ENCODE measurements at places on chromosomes 4 and X.
A peak's percentile ranks its signal among the peaks of the same experiment; 100 is the strongest.

DNA sequence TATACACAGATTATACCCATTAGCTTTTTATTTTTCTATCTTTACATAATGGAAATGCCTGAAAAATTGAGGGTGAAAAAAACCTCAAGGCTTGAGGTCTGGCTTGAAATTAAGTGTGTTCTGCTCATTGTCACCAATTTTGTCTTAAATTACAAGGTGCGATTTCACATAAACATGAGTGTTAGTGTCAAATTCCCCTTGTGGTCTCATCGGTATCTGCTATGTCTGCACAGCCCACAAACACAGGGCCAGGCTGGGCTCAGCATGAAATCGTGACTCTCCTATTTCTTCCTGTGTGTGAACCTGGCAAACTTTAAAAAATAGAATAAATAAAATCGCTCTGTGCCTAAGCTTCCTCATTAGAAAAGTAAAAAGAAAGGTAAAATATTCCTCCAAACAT is 109.1 kb downstream of the CRLF2 start:
- DNase-seq = no peak

DNA sequence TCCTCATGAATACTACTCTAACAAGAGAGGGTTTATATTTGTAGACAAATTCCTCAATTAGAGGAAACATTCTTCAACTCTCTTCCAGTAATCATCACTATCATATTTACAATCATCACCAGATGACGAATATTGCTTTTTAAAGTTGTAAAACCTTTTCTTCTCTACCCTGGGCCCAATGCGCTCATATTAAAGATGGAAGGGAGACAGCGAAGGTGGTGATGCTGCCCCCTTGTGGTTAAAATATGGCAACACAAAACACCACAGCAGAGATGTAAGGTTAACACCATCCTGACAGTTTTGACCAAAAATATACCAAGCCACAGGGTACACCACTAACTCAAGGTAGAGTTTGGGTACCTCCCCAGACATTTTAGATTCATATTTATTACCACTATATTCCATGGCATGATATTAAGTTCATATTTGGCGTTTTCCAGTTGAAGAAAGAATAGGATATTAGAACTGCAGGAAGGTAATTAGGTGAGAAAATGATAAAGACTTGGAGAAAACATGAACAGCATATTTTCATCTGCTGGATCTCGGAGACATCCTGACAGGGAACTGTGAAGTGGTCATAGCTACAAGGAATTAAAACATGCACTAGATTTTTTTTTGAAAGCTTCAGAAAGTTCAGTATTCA is 72.8 kb downstream of the SLC9A7 start:
- peak; percentile 0 for DNase-seq

- DNase-seq = no peak
Measured at GRCh38 chr4:8063974-8064563, 94.5 kb downstream of the ABLIM2 start.

DNA sequence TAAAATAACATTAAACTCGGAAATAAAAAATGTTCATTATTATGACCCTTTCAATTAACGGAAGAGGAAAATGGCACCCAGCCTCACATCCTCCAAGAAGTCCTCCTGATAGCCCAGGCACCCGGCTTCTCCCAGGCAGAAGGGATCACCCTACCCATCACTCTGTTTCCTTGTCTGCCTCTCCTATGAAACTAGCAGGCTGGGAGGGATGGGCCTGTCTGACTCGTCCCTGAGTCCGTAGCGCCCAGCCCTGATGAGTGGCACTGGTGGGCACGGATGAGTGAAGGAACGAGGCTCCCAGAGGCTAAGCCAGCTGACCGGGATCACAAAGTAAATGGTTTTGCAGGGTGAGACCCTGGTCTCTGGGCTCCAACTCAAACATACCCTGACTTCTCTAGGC is 28.6 kb upstream of the KIAA0232 start:
- no peak for DNase-seq

DNA sequence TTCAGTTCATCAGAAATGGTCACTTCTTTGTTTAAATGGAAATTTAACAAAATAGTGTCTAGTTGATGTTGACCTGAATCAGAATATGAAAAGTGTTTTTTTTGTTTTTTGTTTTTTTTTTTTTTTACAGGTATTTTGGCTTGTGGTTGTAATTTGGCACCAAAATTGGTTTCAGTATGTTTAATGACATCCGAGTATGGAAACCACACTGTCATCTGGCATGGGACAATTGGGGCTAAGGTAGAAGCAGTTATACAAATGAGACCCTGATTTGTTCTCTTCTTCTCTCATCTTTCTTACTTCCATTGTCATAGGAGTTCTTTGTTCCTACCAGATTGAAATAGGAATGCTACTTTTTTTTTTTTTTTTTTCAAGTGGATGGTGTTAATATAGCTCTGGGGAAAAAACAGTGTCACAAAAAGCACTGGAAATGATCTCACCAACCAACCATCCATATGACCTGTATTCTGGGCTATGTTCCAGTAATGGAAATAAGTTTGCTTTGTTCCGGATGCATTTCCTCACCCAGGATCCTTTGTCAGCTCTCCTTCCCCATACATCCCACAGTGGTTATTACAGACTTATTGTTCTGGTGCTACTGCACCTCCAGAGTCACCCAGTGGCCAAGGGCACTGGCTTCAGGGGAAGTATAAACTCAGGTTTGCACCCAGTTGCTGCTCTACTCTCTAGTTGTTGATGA is 95.8 kb downstream of the ATXN3L start:
- DNase-seq = no peak

DNA sequence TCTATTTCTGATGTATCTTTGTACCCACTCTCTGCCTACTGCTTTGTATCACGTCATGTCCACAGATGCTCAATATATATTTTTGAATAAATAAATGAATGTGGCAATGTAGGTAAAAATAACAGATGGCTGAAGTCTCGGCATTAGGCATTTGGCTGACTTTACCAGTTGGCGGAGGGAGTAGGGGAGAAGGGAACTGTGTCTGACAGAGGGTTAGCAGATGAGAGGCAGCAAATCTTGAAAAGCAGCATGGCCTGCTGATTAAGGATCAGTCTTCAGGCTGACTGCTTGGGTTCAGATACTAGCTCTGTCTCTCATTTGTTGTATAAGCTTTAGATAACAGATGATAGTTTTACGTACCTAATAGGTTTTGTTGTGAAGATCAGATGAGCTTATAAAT is 31.9 kb upstream of the RASGEF1B start:
- DNase-seq = no peak

DNA sequence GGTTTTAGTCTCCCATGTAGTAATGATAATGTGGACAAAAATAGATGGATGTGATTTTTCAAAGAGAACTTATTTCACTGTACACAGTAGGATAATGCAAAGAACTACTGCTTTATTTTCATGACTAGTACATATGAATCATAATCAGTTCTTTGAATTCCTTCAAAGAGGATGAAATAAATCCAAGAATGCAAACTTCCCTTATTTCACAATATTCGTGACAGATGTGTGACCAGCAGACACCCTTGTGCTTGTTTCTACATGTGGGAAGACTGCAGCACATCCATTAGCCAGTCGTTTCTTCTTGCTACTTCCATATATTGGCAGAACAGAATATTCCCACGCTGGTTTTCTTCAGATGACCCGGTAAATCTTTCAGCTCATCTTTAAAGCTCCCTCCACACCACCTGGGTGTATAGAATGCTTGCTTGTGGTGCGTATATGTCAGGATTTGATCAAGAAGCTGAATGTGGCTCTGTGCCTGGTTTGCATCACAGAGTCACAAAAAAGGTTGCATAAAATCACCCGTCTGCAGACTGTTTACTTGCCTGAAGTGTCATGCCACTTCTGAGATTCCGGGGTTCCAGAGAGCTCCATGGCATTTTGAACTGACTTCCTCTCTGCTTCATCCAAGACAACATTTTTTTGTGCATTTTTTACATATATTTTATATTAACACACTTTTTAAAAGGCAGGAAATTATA is 47.7 kb upstream of the FAT4 start:
- DNase-seq = no peak

DNA sequence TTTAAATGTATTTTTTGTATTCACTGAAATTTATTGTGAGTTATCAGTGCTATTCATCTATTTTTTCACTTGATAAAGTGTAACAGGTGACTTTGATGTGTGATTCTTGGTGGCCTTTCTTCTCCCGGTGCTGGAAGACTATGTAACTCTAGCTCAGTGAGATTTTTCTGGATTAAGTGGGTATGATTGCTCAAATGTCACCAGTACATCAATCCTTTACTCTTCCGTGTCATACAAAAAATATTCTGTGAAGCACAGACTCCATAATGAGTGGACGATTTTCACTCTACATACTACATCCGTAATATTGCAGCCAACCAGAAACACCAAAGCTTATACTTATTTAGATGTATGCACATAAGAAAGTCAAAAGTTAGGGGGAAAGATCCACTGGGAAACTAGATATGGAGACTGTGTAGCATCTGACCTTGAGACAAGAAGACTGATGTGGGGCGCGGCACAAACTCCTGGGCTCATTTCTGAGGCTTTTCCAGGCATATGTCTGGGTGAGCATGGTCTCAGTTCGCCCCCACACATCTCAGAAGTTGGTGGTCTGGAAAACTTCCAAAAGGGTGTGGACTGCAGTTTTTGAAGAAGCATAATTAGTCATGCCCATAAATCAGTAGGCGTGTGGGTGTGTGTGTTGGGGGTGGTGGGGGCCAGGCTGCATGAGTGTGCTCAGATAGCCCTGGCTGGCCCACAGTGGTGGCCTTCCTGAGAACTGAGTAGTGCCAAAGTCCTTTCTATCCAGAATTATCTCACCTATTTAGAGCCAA is 53.9 kb upstream of the TENM3 start:
- no peak for DNase-seq

DNA sequence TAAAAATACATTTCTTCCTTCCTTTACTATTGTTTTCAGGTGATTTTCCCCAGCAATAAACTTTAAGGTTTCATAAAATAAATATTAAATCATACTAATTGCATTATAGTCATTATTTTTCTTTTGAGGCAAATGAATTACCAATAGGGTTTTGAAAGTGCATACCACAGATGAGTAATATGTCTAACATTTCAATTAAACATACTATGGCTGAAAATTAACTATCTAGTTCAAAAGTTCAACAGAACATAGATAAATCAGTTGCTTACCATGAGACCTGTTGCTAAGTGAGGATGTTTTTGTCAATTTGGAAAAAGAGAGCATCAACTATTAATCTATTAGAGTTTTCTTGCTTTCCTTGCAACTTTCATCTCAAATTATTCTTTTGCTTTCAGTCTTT is 35.0 kb downstream of the NPY5R start:
- no peak for DNase-seq

DNA sequence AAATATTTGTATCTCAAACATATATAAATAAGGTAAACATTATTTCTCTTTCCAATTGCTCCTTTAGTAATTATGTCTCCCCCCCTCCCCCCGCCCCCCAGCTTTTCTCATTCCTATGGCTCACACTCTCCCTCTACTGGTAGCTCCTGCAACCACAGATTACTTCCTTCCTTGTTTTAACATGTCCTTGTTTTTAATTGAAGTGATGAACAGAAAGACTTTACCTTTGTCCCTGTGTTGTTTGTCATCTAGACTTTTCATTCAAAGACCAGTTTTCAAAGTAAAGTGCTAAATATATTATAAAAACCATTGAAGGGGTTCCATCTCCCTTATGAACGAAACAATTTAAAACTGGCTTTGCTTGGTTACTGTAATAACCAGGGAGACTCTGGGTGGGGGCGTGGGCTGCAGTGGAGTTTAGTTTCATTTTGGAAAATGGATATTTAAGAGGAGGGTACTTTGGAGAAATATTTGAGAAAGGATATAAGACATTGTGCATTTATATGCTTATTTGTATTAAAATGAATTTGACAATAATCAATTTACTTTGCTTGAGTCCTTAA is 352.9 kb downstream of the RAPGEF2 start:
- no peak for DNase-seq

- no peak for DNase-seq
Measured at GRCh38 chr4:107877361-107877760, 52.6 kb downstream of the SGMS2 start.

GRCh38 chrX:86910602-86911311 is 606.8 kb upstream of the KLHL4 start:
- no peak for DNase-seq

- no peak for DNase-seq
Measured at GRCh38 chrX:316351-317325, 2.0 kb downstream of the GTPBP6 start.

GRCh38 chr4:101191302-101192098 is 155.8 kb downstream of the PPP3CA start:
- no peak for DNase-seq

DNA sequence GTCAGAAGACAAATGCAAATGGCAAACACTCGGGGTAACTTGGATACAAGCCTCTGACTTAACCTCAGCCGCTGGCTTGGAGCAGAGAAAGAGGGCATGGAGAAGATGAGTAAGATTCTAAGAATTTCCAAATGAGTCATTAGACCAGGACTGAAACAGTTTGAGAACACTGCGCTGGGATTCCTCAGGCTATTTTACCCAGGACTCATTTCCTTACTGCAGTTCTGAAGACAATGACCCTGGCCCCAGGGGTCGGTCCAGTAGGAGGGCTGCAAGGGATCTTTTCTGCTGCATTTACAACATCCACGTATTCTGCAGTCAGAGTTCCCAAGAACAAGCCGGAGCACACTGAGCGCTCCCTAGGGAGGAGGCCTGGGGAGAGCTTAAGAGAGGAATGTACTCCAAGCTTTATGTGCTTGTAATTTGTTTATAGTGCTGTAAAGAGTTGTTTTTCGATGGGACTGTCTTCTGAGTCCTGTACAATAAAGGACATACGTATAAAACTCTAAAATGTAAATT is 27.3 kb upstream of the SORBS2 start:
- no peak for DNase-seq

DNA sequence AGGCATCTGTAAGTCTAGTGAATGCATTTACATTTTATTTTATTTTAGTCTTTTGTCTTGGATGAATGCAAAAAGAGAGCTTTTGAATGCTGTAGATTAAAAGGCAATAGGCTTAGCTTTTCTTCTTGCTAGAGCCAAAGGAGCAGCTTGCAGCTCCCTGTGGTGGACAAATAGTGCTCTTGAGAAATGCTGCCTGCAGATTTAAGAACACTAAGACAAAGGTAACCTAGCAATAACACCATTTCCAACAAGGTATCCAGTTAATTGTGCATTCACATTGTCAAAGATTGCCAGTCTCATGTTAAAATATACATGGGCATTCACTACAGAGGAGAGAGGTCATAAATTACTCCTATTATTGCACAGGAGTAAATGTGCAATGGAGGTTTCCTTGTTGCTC is 859.2 kb upstream of the PRKX start:
- no peak for DNase-seq

- no peak for DNase-seq
Measured at GRCh38 chr4:21848021-21848420, 100.6 kb downstream of the KCNIP4 start.

Data from stimulated activated naive CD4-positive, alpha-beta T cell (primary cell).